Transverse colon (tissue), 4 donors: ENCODE measurements at places on chromosomes 7 and 10. TPM values are rescaled to one million over a fixed set of nuclear protein-coding genes. Genes with fewer than 3 reads are reported as not detected.

The RNF133 gene
- not detected for total RNA-seq

The CPEB3 gene
- 10.9 TPM for total RNA-seq

The PAPOLB gene
- 0.16 TPM for total RNA-seq

The PILRA gene
- total RNA-seq = not detected

The LIPM gene
- not detected for total RNA-seq

The BAIAP2L1 gene
- 39.8 TPM for total RNA-seq

- no peaks in the 10 kb centered on the region for H3K27me3 ChIP-seq
- no peak overlapping the region for H3K27ac ChIP-seq
- no peaks in the 10 kb centered on the region for H3K36me3 ChIP-seq
- no peak overlapping the region for H3K4me3 ChIP-seq
- DNase-seq = no peak
Observed at GRCh38 chr10:22363305-22363704, 18.0 kb downstream of the SPAG6 start.

- peak overlapping the region; percentile 78 for H3K4me3 ChIP-seq
- peaks cover 19% of the 10 kb centered on the region for H3K27me3 ChIP-seq
- peak; percentile 79 for DNase-seq
- peaks cover 33% of the 10 kb centered on the region for H3K4me1 ChIP-seq
- peak overlapping the region; percentile 92 for H3K27ac ChIP-seq
Observed at GRCh38 chr10:75408911-75409885, 7.6 kb upstream of the ZNF503 start.

DNA sequence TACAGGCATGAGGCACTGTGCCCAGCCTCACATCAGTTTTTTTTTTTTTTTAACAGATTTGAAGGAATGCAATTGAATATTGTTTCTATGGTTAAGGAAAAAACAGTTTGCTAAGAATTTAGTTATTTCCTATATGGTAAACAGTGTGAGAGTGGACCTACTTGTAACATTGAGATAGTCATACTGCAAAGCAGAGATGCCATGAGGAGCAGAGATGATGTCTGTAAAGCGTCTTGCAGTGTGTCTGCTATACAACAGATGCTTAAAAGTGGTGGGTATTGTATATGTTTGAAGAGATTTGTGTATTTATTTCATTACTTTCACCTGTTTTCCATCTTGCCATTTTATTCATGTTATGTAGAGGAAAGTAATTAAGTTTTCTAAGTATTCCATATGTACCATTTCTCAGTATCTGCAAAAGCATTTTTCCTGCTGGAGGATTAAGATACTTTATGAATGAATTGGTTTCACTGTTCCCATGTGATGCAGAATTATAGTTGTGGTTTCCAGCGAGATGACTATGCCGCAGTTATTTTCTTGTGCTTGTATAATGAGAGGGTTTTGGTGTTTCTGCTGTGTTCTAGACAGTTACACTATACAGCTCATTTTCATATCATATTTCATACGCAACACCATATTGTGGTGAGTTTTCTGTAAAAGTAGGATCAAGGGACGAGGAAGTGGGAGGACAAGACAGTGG, 26.6 kb downstream of the TET1 start:
- no peaks in the 10 kb centered on the region for H3K4me1 ChIP-seq
- H3K27me3 ChIP-seq = no peaks in the 10 kb centered on the region
- no peak overlapping the region for H3K4me3 ChIP-seq
- no peak overlapping the region for H3K27ac ChIP-seq
- no peak for DNase-seq
- H3K36me3 ChIP-seq = no peaks in the 10 kb centered on the region

GRCh38 chr10:4504550-4504949, 321.5 kb upstream of the AKR1E2 start:
- H3K27ac ChIP-seq = no peak overlapping the region
- DNase-seq = no peak
- H3K27me3 ChIP-seq = no peaks in the 10 kb centered on the region
- no peak overlapping the region for H3K4me3 ChIP-seq
- no peaks in the 10 kb centered on the region for H3K4me1 ChIP-seq

- no peak overlapping the region for H3K27ac ChIP-seq
- no peak for DNase-seq
- H3K4me3 ChIP-seq = no peak overlapping the region
- no peaks in the 10 kb centered on the region for H3K27me3 ChIP-seq
Observed at GRCh38 chr10:48740015-48740707, 55.5 kb downstream of the WDFY4 start.

DNA sequence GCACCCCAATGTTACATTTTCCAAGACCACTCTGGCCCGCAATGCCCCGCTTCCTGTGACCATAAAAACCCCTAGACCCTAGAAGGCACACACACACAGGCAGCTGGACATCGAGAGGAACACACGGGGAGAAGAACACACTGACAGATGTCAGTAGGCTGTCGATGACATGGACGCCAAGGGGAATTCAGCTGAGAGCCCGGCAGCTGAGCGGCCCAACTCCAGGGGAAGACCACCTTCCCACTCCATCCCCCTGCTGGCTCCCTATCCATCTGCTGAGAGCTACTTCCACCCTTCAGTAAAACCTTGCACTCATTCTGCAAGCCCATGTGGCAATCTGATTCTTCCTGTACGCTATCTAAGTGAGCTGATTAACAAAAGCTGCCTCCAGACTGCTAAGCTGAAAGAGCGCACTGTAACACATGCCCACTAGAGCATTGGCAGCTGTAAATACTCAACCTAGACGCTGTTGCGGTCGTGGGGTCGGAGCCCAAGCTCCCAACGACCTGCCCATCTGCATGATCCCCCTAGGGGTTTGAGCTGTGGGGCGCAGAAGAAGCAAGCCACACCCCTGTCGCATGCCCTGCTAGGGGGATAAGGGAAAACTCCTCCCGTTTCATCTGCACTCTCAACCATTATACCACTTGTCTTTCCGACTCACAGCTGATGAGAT, 843.6 kb upstream of the POT1 start:
- H3K4me3 ChIP-seq = no peak overlapping the region
- H3K27ac ChIP-seq = no peak overlapping the region
- H3K27me3 ChIP-seq = no peaks in the 10 kb centered on the region
- no peaks in the 10 kb centered on the region for H3K4me1 ChIP-seq

DNA sequence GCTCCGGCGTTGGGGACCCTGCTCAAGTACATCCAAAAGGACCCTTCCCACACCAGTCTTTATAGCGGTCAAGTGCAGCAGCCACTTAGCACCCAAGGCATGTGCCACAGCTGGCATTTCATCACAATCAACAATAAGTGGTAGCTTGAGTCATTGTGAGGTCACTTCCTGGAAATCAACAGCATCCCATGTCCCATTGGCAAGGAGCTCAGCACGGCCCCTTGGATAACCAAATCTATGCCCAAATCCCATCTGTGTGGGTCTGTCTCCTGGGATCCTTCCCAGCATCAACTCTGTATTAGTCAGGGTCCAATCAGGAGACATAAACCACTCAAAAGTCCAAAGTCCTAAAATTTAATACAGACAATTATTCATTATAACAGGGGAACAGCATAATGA, 27.1 kb downstream of the MDH2 start:
- H3K27me3 ChIP-seq = no peaks in the 10 kb centered on the region
- H3K27ac ChIP-seq = no peak overlapping the region
- no peak for DNase-seq
- no peaks in the 10 kb centered on the region for H3K4me1 ChIP-seq

DNA sequence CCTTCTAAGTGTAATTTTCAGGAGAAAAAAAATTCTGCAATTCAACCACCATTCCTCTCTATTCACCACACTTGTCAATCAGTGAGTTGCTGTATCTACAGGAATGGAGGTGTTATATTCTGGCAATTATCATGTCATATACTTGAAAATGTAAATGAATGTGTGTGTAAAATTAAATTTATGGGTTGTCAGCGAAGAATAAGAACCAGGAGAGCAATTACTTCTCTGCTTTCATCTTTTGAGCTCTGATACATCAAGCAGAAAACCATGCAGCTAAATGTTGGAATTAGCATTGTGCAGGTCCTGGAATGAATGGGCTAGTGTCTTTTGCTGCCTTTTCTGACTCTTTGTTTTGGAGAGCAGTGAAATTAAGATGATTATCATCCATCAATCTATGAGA, 207.6 kb downstream of the FOXP2 start:
- no peaks in the 10 kb centered on the region for H3K36me3 ChIP-seq
- H3K27me3 ChIP-seq = no peaks in the 10 kb centered on the region
- H3K27ac ChIP-seq = no peak overlapping the region

DNA sequence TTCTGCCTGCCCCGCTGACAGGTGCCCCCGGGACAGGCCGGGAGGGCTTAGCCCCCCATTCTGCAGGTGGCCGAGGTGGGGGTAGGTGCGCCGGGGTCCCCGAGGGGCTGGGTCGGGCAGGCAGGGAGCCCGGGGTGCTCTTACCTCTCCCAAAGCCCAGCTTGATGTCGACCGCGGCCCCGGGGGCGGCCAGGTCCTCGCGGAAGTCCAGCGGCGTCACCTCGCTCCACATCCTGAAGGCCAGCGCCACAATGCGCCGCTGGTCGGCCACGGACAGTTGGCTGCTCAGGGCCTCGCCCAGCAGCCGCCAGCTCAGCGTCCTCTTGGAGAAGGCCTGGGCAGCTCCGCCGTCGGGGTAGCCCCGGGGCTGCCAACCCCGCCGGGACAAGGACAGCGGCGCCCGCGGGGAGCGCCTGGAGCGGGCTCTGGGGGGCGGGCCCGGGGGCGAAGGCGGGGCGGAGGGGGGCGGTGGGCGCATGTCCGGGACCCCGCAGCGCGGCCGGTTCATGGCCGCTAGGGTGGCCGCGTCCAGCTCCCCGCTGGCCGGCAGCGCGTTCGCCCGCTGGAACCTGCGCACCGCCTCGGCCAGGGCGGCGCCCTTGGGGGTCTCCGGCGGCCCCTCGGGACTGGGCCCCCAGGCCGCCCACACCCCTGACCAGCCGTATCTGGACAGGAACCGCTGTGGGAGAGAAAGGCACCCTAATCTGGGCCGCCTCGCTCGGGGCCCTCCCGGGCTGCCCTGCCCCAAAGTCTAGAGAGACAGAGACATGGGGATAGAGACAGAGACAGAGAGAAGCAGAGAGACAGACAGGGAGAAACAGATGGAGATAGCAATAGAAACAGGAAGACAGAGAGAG, 1.7 kb downstream of the MMP21 start:
- H3K4me3 ChIP-seq = no peak overlapping the region
- no peaks in the 10 kb centered on the region for H3K4me1 ChIP-seq
- H3K27ac ChIP-seq = no peak overlapping the region
- H3K27me3 ChIP-seq = no peaks in the 10 kb centered on the region

GRCh38 chr7:50147951-50148808, 55.1 kb upstream of the ZPBP start:
- no peak overlapping the region for H3K4me3 ChIP-seq
- DNase-seq = no peak
- H3K27me3 ChIP-seq = no peaks in the 10 kb centered on the region
- no peaks in the 10 kb centered on the region for H3K4me1 ChIP-seq
- no peak overlapping the region for H3K27ac ChIP-seq
- H3K36me3 ChIP-seq = no peaks in the 10 kb centered on the region

- H3K36me3 ChIP-seq = no peaks in the 10 kb centered on the region
- H3K27ac ChIP-seq = no peak overlapping the region
- no peaks in the 10 kb centered on the region for H3K27me3 ChIP-seq
- DNase-seq = no peak
- no peak overlapping the region for H3K4me3 ChIP-seq
Observed at GRCh38 chr10:55272886-55273285, 471.9 kb upstream of the PCDH15 start.

GRCh38 chr10:127368929-127369328, 172.5 kb upstream of the INSYN2A start:
- DNase-seq = no peak
- no peak overlapping the region for H3K4me3 ChIP-seq
- no peaks in the 10 kb centered on the region for H3K27me3 ChIP-seq
- no peak overlapping the region for H3K27ac ChIP-seq
- peaks cover under 1% of the 10 kb centered on the region for H3K36me3 ChIP-seq

GRCh38 chr10:31838065-31838464, 90.6 kb downstream of the ARHGAP12 start:
- no peaks in the 10 kb centered on the region for H3K4me1 ChIP-seq
- no peak for DNase-seq
- no peaks in the 10 kb centered on the region for H3K27me3 ChIP-seq
- no peak overlapping the region for H3K27ac ChIP-seq
- no peaks in the 10 kb centered on the region for H3K36me3 ChIP-seq

DNA sequence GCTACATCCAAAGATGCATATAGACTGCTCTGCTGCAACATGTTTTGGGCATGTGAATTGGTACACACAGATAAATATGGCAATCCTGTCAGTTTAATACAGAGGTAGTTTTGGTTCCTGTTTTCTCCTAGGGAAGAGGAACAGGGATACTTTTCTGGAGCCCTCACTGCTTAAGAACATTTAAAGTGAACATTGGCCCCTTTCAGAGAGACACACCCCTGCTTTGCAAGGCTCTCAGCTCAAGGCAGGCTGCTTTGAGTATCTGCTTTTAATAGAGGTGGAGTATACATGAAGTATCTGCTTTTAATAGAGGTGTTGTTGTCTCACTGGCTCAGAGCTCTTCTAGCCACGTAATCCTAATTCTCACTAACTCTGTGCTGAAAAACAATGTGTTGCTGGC, 38.9 kb downstream of the CYP51A1 start:
- no peak overlapping the region for H3K27ac ChIP-seq
- no peak for DNase-seq
- no peak overlapping the region for H3K4me3 ChIP-seq
- H3K36me3 ChIP-seq = peaks cover 4% of the 10 kb centered on the region
- no peaks in the 10 kb centered on the region for H3K4me1 ChIP-seq
- H3K27me3 ChIP-seq = no peaks in the 10 kb centered on the region

GRCh38 chr10:98301664-98302319, 33.8 kb upstream of the LOXL4 start:
- H3K4me1 ChIP-seq = no peaks in the 10 kb centered on the region
- H3K27me3 ChIP-seq = peaks cover 5% of the 10 kb centered on the region
- H3K4me3 ChIP-seq = no peak overlapping the region
- no peaks in the 10 kb centered on the region for H3K36me3 ChIP-seq
- no peak for DNase-seq

DNA sequence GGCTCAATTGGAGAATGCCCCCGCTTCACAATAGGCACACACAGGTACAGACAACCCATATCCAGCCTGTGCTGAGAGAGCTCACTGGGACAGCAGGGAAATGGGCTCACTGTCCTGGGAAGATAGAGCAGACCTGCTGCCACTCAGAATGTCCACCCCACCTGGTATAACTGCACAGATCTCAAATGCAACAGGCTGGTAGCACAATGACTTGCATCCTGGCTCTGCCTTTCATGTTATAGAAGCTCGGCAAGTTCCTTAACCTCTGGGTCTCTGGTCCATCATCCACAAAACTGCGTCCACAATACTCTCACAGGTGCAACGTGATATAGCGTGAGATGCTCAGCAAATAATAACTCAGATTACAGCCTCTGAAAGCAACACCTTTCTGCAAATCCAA, 295.4 kb downstream of the GRID1 start:
- no peak overlapping the region for H3K27ac ChIP-seq
- no peak for DNase-seq
- H3K4me3 ChIP-seq = no peak overlapping the region

DNA sequence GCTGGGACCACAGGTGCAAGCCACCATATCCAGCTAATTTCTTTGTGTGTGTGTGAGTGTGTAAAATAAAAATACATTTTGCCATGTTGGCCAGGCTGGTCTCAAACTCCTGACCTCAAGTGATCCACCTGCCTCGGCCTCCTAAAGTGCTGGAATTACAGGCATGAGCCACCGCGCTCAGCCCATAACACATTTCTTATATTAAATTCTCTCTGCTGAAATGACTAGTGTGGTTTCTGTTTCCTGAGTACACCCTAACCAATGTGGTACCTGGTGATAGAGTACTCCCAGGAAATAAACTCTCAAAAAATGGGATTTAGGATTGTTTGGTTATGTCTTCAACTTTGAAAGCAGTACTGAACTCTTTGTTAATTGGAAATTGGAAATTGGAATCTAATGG, 19.4 kb upstream of the FHIP2A start:
- no peak overlapping the region for H3K27ac ChIP-seq
- no peaks in the 10 kb centered on the region for H3K36me3 ChIP-seq
- no peaks in the 10 kb centered on the region for H3K27me3 ChIP-seq
- no peak for DNase-seq
- no peak overlapping the region for H3K4me3 ChIP-seq
- no peaks in the 10 kb centered on the region for H3K4me1 ChIP-seq
